ENCODE measurements at places on chromosomes 11 and 22. TPM values are rescaled to one million over a fixed set of nuclear protein-coding genes. Genes with fewer than 3 reads are reported as not detected.

GLYATL1 gene
- total RNA-seq = not detected

KDM4E gene
- total RNA-seq = not detected

HEPHL1 gene
- under 0.01 TPM for total RNA-seq

BEST1 gene
- 2.1 TPM for total RNA-seq

MS4A3 gene
- total RNA-seq = 6.8 TPM

H19 gene
- 27,241 TPM for total RNA-seq

UCP3 gene
- 1.6 TPM for total RNA-seq

BCO2 gene
- total RNA-seq = 9.4 TPM

MIEF1 gene
- 10.4 TPM for total RNA-seq

RIBC2 gene
- total RNA-seq = 0.52 TPM

WNT11 gene
- 18.3 TPM for total RNA-seq

GGTLC2 gene
- not detected for total RNA-seq

SERPINH1 gene
- total RNA-seq = 237 TPM

RPUSD4 gene
- total RNA-seq = 57.9 TPM

TRIM51 gene
- not detected for total RNA-seq

HBB gene
- total RNA-seq = 3,814 TPM

KCTD14 gene
- 0.52 TPM for total RNA-seq

NECTIN1 gene
- 4.2 TPM for total RNA-seq

MFNG gene
- total RNA-seq = 3.7 TPM

MOV10L1 gene
- total RNA-seq = 2.1 TPM

KBTBD4 gene
- total RNA-seq = 19.8 TPM

FGF19 gene
- total RNA-seq = not detected

SYT7 gene
- 1.6 TPM for total RNA-seq

GP1BB gene
- total RNA-seq = 6.8 TPM

ME3 gene
- 16.7 TPM for total RNA-seq

CLTCL1 gene
- 33.4 TPM for total RNA-seq

BTG4 gene
- not detected for total RNA-seq

FOXR1 gene
- total RNA-seq = not detected

Data from skeletal muscle tissue (tissue), 5 donors.